ENCODE measurements at places on chromosomes 16 and 17.

GRCh38 chr17:15377616-15378015 lies 36.2 kb upstream of the TEKT3 start:
- DNase-seq, result no peak

DNA sequence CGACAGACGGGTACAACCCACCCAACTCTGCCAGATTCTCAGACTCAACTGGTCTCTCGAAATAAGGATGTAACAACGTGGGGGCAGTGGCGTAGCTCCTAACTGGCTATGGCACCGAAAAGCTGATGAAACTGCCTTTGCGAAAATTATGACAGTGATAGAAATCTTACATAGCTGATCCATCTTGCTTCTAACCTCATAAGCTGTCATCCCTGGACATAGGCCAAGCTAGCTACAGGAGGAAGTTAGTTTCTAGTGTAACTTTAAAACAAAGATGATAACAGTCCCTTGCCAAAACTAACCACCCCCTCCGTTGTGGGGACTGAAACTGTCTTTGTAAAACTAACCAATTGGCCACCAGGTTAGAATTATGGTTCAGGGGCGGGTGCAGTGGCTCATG lies 220.1 kb downstream of the SLC39A11 start:
- DNase-seq, result no peak

DNA sequence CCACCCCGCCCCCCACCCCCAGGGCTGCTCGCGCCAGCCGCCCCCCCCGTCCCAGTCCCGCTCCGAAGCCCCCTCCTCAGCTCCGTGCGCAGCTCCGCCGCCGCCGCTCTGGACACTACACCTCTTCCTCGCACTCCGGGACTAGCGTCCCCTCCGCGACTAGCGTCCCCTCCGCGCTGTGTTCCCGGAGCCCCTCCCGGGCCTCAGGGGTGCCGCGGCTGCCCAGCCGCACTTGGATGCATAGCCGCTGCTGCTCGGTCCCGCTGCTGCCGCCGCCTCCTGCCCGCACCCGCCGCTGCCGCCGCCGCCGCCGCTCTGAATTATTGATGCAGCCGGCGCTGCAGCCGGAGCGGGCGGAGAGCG lies at the start of gene CBLN1:
Gene CBLN1, minus strand, starts transcription at position 359 of the 363 bp plus-strand sequence. CDS start 373 bp downstream, outside the sequence.
- no peak for DNase-seq

- DNase-seq, result peak; percentile 53
Measured at GRCh38 chr17:77772461-77772897, 186.0 kb upstream of the TNRC6C start.

GRCh38 chr16:74183601-74184360 lies 112.8 kb upstream of the PSMD7 start:
- no peak for DNase-seq

- no peak for DNase-seq
Measured at GRCh38 chr16:56272583-56272894, 81.2 kb downstream of the GNAO1 start.

- DNase-seq, result peak; percentile 41
Measured at GRCh38 chr17:5019475-5019956, 15.7 kb downstream of the SLC52A1 start.
